ENCODE measurements at places on chromosomes 16 and 17.

GRCh38 chr16:27181019-27181790, 22.1 kb upstream of the KDM8 start:
- no peak for DNase-seq

DNA sequence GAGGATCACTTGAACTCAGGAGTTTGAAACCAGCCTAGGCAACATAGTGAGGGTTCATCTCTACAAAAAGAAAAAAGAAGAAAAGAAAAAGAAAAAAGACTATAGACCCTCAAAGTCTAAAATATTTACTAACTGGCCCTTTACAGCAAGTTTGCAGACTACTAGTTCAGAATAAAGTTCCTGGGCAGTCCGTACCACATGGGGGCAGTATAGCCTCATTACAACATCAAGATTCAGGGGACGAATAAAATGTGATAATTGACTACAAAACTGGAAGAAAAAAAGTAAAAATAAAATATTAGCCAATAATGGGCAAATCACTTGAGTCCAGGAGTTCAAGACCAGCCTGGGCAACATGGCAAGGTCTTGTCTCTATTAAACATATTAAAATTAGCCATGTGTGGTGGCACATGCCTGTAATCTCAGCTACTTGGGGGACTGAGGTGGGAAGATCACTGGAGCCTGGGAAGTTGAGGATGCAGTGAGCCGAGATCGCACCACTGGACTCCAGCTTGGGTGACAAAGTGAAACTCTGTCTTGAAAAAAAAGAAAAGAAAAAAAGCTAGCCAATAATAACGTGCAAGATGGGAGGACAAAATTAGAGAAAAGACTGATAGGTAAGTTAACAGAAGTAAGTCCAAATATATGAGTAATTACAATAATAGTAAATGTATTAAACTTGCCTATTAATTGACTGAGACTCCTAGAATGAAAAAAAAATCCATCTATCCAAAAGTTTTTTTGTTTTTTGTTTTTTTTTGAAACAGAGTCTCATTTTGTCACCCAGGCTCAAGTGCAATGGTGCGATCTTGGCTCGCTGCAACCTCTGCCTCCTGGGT, 129.4 kb upstream of the SEC14L1 start:
- peak; percentile 37 for DNase-seq

DNA sequence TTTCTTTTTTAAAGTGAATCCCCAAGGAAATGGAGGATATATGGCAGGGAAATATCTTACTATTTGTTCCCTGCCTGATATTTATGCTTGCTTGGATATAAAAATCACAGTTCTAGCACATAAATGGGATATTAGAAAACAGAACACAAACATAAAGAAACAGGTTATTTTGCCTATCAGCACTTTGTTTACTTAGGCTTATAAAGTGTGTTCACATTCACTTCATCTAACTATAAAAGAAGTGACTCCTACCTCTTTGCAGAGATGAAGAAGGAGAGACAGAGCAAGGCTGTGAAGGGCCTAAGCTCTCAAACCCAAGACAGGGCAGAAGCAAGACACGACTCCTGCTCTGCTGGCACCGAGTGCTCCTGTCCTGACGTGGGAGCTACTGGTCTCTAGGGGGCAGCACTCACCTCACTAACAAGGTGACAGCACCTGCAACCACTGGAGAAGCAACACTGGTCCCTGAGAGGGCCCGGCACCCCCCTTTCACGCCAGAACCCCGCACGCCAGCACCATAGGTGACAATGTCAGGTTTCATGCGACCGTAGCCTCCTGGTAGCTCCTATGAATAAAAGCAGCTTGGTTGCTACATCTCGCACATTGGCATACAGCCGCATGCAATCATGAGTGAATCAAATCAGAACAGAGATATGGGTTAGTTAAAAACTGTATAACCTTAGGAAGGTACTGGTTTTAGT, 32.0 kb downstream of the MBTPS1 start:
- no peak for DNase-seq

GRCh38 chr17:65175952-65176351, 38.8 kb downstream of the RGS9 start:
- DNase-seq: no peak

DNA sequence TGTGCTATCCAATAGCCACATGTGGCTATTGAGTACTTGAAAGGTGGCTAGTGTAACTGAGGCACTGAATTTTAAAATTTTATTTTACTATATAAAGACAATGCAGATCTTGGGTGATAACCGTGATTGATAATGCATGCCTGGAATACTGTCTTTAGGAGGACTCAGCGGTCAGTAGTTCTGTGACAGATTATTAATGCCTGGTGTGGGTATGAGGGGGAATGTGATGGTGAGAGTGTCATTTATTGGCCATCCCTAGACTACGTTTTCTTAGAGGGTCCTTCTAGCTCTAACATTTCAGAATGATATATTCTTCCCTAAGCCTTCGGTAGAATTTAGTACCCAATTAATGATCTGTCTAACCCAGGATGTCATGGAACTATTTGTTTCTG, 157.6 kb downstream of the CPPED1 start:
- DNase-seq: no peak

DNA sequence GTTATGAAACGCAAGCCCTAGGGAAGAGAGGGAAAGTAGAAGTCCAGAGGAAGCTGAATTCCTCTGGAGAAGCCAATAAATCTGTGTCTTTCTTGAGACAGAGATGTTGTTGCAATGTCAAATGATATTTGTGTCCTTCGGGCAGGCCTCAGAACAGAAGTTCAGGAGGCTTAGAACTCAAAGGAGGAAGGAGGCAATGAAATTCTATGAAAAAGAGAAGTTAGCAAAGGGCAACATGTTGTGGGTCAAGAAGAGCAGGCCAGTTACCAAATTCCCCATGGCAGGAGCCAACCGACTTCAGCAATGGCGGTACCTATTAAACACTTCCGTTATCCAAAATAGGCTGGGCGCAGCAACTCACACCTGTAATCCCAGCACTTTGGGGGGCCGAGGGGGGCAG, 109.0 kb upstream of the DHX40 start:
- DNase-seq: no peak

DNA sequence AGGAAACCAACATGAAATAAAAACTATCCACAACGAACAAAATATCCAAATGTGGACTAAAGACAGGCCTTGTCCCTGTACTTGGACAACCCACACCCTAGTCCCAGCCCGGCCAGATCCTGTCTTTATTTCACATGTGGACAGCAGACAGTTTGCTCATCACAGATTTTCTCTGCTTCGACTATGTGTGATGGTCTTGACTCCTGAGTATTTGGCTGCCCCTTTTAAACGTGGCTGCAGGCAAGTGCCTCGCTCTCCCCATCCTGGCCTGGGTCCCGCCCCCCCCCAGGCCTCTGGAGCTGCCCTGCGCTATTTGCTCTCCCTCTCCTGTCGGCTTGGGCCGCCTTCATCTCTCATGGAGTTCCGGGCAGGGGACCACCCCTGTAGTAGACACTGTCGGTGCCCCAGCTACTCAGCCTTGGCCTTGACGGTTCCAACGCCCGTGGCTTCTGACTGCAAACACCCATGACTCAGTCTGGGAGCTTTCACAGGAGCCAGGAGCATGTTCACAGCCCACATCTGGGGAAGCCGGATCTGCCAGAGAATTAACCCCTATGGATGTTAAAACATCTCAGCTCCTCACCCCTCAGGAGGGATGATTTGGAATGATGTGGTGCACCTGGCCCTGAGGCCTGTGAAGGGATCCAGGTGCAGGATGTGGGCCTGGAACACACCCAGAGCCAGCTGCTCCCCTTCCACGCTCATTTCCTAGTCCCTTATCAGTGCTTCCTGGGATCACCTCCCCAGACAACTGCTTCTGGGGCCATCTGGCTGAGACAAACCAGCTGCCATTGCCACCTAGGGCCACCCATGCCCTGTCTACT, 229.7 kb upstream of the RPL38 start:
- no peak for DNase-seq

DNA sequence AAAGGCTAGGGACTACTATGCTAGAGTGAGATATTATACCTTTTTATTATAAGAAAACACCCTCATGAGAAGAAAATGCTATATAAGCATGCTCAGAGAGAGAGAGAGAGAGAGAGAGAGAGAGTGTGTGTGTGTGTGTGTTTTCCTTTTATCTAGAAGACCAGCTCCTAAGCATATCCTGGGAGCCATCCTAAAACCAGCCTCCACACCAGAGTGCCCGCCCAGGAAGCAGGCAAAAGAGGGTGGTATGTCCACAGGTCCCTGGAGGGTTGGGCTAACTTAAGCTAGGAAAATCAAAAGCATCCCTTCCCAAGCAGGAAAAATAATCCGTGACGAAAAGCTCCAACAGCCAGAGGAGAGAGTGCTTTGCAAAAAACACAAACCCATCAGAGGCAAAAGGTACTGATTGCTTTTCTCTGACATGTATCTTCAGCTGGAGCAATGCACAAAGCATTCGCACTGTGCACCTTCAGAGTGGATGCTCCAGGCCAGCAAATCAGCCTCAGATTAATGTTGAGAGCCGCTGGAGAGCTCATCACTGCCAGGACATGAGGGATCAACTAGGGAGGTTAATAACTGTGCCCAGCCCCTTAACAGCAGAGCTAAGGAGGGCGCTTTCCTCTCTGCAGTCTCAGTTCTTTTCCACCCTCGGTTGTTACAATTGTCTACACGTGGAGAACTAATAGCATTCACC, 125.1 kb downstream of the SLC39A11 start:
- no peak for DNase-seq

Measured in KG1 (cell line).